ENCODE measurements at places on chromosomes 1 and 21.

GRCh38 chr1:155657463-155657862, 31.1 kb downstream of the YY1AP1 start:
- DNase-seq, result no peak

- no peak for DNase-seq
Observed at GRCh38 chr1:35835398-35835797, 27.6 kb downstream of the AGO4 start.

DNA sequence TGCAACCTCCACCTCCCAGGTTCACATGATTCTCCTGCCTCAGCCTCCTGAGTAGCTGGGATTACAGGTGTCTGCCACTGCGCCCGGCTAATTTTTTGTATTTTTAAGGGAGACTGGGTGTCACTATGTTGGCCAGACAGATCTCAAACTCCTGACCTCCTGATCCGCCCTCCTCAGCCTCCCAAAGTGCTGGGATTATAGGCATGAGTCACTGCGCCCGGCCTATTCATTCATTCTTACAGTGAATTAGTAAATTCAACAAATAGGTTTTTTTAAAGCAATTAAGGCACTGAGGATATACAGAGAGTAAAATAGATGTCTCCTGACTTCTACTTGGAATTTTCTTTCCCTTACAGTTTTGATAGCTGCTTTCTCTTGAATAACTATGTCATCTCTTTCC, 43.5 kb downstream of the CDC42 start:
- DNase-seq, result no peak

GRCh38 chr21:36647279-36648093, 51.4 kb upstream of the SIM2 start:
- DNase-seq, result no peak

GRCh38 chr1:5239911-5240310, 585.5 kb downstream of the AJAP1 start:
- no peak for DNase-seq

DNA sequence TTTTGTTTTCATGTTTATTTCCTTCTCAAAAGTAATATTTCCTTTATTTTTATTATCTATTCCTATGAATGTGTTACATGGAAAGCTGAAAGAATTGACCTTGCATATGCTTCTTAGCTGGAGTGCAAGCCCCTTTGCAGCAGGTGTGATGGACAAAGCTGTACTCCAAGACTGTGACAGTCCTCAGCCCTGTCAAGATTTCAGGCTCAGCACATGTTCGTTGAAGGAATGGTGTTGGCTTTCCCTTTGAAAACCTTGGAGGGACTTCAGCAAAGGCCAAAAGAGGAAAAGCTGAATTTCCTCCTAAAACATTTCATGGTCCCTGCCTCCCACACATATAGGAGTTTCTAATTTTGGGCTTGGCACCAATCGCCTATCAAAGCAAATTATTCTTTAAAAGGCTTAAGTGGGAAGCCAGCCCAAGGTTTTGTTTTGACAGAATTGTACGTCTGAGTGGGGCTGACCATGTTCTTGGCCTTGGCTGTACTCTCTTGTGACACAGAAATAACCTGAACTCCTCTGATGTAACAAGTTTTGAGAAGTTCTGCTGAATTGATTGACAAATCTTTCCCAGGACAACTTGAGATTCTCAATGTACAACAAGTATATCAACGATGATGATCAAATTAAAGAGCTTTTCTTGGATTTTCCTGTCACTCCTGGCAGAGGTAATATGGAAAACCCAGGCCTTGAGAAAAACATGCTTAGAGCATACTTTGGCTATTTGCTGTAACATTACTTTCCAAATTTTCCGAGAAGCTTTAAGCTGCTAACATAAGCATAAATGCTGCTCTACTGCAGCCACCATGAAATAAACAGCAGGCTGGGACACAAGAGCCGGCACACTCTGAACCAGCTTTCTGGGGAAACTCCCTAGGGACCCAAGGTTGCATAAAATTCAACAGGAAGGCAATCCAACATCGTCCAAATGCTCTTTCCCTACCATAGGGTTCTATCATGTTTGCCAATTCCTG, 135.7 kb upstream of the ZNF648 start:
- DNase-seq, result no peak

- DNase-seq, result peak; percentile 89
Observed at GRCh38 chr1:110619412-110620249, 13.5 kb upstream of the KCNA2 start.

GRCh38 chr1:21779613-21780521, 3.1 kb downstream of the USP48 start:
- no peak for DNase-seq

Data from CD4-positive, alpha-beta T cell treated with Interleukin-1 beta for 1 hour (primary cell).